ENCODE measurements at places on chromosomes 4 and X.

- no peak for DNase-seq
These were observed 121.2 kb downstream of the NDST3 start for GRCh38 chr4:118155516-118155915.

- no peak for DNase-seq
These were observed 12.1 kb downstream of the PPP2R3B start for GRCh38 chrX:374596-374995.

GRCh38 chr4:55444827-55445226, 49.1 kb downstream of the TMEM165 start:
- DNase-seq = no peak

- no peak for DNase-seq
These were observed 4.0 kb downstream of the PRPS1 start for GRCh38 chrX:107632346-107632745.

GRCh38 chr4:16513876-16514275, 287.6 kb upstream of the TAPT1 start:
- no peak for DNase-seq

DNA sequence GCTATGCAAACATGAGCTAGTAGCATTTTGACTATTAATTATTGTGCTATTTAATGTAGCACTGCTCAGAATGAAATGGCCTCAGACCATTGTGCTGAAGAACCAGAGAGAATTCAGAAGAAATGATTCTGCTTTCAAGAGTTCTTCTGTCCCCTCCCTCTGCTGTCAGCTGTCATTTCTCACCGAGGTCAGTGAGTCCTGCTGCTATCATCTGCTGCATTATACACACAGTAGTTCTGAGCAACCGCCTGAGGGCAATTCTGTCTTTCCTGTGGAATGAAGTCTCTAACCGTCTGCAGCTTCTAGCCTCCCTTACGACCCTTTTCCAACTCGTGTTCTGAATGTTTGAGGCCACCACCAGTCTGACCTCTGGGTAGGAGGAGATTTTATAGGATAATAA, 249.4 kb downstream of the HNRNPD start:
- DNase-seq = no peak

GRCh38 chr4:22062676-22063075, 114.1 kb upstream of the KCNIP4 start:
- DNase-seq = no peak

DNA sequence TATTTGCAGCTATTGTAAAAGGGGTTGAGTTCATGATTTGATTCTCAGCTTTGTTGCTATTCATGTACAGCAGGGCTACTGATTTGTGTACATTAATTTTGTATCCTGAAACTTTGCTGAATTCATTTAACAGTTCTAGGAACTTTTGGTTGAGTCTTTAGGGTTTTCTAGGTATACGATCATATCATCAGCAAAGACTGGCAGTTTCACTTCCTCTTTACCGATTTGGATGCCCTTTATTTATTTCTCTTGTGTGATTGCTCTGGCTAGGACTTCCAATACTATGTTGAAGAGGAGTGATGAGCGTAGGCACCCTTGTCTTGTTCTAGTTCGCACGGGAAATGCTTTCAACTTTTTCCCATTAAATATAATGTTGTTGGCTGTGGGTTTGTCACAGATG, 48.1 kb downstream of the NPY1R start:
- no peak for DNase-seq

DNA sequence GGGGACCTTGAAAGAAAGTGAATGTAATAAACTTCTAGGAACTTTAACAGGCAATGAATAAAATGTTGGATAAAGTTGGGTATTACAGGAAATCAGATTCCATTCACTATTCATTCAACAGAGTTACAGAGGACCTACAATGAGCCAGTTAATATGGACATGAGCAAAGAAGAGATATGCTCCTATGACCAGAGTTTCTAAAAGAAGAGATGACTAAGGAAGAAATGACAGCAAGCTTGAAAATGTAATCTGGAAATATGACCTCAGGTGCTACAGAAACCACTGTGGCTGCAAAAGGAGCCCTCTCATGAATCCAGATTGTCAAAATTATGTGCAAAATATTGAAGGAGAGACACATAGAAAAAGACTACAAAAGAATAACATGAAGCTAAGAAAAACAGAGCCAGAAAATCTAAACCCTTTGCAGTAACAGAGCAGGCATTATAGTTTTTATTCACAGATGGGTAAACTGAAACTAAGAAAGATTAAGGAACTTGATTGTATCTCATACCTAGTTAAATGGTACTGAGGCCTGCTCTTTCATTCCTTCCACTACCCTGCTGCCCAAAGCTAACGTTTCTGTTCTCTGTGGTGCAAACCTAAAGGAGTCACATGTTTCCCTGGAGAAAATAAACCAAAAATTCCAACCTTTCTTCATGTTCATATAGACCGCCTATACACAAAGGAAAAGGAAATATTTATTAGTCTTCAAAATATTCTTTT, 378.3 kb downstream of the GBA3 start:
- DNase-seq = no peak

GRCh38 chr4:80465238-80465637, 129.7 kb downstream of the CFAP299 start:
- no peak for DNase-seq

DNA sequence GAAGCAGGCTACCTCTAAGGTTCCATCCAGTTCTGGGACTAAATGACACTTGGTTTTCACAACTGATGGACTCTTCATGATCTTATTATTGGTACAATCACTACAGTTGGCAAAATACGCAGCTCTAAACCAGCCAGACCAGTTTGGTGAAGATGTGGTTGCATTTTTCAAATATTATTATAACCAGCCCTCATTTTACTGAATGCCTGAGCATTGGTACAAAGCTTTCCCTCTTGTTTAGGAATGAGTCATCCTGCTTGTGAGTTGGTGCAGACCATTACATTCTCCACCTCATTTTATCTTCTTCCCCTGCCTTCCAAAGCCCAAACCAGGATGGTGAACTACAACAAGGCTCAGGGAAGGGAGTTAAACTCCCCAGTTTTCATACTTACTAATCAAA, 223.1 kb downstream of the KDR start:
- no peak for DNase-seq

DNA sequence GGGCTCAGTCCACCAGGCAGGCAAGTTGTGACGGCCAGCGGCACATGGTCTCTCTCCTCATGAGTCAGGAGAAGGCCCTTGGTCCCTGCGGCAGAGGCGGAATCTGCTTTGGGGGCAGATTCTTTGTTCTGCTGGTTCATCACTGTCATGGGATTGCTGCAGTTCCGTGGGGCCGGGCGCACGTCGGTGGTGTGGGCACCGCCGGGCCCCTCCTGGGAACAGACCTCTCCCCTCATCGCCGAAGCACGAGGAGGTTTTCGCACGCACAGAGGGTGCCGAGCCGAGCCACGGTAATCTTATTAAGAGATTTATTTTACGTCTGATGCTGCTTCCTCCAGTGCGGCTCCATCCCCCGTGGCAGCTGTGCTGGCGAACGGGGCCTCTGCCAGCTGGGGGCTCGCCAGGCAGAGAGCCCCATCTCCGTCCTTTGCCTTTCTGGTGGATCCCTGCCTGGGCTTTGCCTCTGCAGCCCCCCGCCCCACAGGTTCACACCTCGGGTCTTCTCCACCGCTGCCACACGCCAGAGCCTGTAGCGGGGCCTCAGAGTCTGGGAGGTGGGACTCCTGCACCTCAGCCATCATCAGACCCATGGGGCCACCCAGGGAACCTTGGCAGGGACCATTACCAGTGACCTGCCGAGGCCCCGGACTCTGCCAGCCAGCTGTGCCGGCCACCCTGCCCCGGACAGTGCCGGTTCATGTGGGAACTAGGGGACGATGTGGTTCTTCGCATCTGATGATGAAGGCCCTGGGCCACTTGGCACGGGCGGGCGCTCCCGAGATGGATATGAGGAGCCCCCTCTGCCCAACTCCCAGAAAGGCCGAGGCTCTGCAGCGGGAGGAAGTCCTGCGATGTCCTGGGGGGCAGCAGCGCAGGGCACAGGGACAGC, 86.7 kb upstream of the NKX1-1 start:
- no peak for DNase-seq

DNA sequence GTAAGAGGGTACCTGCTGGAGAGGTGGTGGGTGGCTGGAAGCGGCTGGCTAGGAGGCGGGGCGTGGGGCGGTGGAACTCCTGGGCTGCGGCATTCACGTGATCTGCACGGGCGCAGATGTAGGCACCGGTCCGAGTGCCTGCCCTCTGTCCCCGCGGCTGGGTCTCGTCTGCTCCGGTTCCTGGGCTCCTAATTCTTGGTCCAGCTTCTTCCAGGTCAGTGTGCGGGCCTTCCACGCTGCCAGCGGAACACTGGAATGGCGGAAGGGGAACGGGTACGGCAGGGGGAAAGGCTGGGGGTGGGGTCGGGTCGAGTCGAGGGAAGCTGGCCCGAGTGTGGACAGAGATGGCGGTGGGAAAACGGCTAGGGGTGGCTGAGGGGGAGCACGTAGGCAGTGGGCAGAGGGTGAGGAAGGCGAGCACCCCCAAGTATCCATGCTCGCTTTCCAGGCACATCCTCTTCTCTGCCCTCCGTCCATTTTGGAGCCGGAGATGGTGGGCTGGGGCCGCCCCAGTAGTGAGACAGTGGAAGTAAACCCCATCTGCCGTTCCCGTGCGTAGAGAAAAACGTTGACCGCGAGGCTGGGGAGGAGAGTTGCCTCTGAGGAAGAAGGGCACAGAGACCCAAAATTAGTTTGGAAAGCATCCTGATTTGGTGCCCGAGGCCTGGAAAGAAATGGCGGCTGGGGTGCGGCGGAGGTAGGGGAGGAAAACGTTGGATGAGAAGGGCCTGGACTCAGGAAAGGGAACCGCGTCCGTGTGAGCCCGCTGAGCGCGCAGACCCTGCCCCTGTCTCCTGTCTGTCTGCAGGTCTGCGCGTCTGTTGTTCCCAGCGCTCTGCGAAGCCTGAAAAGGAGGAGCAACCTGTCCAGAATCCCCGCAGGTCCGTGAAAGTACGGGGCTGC, at the start of gene TCEAL4:
TSS of gene TCEAL4 (plus strand) at position 105 of the 903 bp plus-strand sequence. CDS start 1,161 bp downstream, outside the sequence.
- peak; percentile 6 for DNase-seq

GRCh38 chrX:148914783-148915182, 414.4 kb downstream of the AFF2 start:
- DNase-seq = no peak

DNA sequence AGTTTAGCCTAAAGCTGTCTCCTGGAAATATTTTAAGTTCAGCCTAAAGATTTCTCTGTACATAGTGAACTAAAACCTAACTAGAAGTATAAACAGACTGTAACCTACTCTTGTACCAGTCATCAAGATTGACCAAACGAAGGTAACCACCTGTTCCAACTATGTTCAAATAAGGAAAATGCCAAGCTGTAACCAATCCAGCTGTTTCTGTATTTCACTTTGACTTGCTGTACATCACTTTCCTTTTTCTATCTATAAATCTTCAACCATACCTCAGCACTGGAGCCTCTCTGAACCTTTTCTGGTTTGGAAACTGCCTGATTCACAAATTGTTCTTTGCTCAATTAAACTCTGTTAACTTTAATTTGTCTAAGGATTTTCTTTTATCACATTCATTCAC, 3.1 kb upstream of the CYSLTR1 start:
- no peak for DNase-seq

- DNase-seq = no peak
These were observed 90.3 kb downstream of the CYSLTR1 start for GRCh38 chrX:78237127-78237526.

DNA sequence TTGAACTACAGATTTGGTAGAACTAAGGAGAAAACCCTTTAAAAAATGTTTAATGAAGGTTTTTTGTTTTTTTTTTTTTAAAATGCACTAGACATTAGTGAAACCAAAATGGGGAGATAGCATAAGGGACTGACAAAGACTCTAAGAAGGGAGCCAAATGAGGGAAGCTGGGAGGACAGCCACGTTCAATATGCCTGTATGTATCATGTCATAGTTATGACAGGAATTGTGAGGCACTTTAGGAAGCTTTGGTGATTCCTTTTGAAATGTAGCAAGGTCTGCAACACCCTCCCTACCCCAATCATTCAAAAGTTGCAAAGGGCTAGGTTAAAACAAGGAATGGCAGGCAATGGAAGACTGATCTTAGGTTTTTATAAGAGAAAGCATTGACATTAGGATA, 526.0 kb downstream of the TLL1 start:
- no peak for DNase-seq

DNA sequence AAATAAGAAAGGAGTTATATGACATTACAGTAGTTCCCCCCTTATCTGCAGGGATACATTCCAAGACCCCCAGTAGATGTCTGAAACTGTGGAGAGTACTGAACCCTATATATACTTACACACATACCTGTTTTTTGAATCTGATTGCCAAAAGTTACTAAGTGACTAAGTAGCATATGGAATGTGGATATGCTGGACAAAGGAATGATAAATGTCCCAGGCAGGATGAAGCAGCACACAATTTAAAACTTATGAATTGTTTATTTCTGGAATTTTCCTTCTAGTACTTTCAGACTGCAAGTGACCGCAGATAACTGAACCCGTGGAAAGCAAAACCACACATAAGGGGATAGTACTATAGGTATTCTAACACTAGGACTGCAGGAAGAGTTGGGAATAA, 22.7 kb downstream of the UGDH start:
- no peak for DNase-seq

GRCh38 chr4:37693450-37694190, 7.4 kb upstream of the RELL1 start:
- no peak for DNase-seq

DNA sequence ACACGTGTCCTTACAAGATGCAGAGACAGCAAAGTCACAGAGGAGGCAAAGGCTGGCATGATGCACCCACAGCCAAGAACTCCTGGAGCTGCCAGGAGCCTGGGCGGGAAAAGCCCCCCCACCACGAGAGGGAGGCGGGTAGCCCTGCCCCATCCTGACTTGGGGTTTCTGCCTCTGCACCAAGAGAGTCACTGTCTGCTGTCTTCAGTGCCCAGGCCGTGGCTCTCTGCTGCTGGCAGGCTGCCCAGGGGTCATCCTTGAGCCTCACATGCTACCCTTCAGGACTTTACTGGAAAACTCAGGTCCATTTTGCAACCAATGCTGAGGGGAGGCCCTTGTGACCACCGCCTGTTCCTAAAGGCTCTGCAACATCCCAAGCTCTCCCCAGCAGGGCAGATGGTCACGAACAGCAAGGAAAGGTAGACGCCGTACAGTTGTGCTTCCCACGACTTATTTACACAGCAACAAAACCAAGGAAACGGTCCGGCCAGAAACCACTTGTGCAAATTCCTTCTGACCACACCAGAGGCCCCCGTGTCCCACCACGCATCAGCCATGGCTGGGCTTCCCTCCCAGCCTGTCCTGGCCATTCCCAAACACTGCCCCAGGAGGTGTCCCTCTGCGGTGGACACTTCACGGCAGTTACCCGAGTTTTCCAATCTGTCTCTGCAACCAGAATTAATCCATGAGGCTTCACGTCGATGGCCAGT, 56.9 kb downstream of the ACOX3 start:
- DNase-seq = no peak

DNA sequence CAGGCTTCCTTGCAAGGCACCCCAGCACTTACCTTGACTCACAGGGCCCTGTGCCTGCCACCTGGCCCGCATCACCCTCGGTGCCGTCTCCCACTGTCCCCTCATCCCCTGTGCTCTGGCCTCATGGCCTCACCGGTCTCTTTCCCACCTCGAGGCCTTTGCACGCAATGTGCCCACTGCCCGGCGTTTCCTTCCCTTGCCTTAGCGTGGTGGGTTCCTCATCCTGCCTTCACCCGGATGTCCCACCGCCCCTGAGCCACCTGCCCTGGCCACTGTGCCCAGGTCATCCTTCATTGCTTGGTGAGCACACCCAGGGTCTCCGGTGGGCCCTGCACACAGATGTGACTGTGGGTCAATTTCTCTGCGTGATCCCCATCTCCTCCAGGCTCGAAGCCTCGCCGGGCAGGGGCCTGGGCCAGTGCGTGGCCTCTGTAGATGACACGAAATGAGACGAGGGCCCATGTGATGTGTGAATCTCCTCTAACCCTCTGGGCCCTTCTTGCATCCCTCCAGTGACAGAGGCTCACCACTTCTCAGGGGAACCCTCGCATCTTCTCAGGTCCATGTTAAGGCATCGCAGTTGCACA, 4.6 kb downstream of the HTRA3 start:
- DNase-seq = no peak

All from GDM1 (cell line).